ENCODE measurements at places on chromosomes 4 and X.

DNA sequence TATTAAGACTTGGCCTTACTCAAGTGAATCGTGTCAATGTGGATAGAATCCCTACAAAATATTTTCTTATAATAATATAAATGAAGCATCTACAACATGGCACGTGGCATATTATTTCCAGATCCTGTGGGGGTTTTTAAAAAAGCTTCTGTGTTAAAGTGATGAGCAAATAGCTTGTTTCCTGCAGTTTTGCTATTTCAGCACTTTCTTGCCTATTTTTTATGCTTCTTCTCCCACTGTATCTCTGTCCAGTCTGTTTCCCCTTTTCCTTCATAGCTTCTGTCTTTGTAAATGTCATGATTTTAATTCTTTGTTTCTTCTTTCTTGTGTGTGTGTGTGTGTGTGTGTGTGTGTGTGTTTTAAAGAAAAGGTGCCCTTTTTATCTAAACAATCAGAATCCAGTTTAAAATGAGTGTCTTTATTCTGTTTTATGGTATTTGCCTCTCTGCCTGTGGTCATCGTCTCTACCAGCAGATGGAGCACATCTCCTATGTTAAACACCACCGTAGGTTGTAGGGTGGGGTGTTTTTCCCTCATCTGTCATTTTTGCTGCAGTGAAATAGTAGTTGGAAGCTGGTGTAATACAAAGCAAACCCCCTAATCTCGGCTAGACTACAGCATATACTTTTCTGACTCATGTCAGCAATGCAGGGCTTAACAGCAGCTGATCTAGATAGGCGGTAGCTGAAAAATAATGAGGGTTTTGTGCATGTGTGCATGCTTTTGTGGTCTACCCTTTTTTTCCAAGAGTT is 33.1 kb downstream of the FTHL17 start:
- peak; percentile 20 for DNase-seq

GRCh38 chr4:188194421-188194820 is 55.2 kb downstream of the TRIML1 start:
- DNase-seq: no peak

- no peak for DNase-seq
These were observed 55.5 kb upstream of the NYX start for GRCh38 chrX:41391606-41392005.

DNA sequence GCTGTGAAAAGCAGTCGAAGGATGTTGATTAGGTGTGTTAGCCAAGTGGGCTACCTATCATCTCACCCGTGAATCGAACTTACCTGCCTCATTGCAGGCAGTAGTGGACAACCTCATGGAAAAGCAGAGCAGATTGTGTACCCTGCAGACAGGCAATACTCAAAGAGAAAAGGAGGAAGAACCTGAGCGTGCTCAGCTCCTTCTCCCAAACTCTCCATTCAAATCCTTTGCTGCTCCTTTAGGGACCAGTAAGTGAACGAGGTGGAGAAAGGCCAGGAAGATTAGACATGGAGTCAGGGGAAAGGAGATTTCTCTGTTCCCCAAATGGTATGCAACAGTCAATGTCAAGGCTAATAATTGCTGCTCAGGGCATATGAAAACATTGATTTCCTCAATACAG is 45.2 kb upstream of the ELF2 start:
- DNase-seq: no peak

DNA sequence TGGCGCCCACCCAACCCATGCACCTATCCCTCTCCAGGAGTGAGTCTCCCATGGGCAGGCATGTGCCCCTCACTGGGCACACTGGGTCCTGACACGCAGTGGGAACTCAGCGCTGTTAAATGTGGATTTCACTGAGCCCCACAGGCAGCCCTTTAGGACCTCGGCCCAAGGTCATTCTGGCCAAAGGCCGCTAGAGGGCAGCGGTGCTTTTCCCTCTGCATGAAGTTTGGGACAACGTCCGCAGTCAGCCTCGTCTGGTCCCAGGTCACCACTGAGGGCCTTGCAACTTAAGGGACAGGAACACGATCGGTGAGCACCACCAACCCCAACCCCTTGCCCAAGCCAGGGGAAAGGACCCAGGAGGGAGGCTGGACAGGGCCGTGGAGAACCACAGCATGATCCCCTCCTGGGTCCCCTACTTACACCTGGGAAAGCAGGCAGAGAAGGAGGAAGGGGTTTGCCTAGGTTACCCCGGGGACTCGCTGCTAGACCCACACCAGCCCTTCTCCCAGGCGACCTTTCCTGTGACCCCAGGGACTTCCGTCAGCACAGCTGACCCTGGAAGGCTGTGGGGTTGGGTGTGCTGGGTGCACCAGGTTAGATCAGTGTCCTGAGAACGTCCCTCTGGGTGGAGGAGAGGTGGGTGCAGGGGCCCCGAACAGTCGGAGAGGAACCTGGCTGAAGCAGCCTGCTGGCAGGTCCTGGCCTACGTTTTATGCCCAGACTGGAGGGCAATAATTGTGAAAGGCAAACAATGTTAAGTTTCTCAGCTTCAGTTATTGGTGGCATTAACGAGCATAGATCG is 24.0 kb downstream of the CYTL1 start:
- DNase-seq: peak; percentile 44

DNA sequence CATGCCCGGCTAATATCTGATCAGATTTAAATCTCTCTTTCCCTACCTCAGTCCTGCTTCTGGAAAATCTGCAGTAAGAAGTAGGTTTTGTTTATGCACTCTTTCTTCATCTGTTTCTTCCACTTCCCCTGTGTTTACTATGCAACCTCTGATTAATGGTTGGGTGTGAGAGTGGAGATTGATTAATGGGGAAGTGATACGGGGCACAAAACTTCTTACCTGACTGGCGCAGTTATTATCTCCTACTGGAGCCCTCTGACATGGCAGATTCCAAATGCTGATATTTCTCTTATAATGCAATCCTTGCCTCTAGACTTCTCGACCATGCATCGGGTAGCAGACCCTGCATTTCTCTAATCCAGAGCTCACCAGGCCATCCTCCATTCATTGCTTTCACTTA is 60.2 kb upstream of the HPGD start:
- DNase-seq: no peak

- DNase-seq: peak; percentile 54
These were observed 141.8 kb upstream of the PCDH18 start for GRCh38 chr4:137674066-137674465.

- no peak for DNase-seq
These were observed 16.1 kb upstream of the KLB start for GRCh38 chr4:39390603-39391002.

GRCh38 chr4:48968814-48969213 is 17.3 kb upstream of the CWH43 start:
- peak; percentile 75 for DNase-seq

- no peak for DNase-seq
These were observed 194.8 kb upstream of the FAT1 start for GRCh38 chr4:186918466-186918865.

- DNase-seq: no peak
These were observed 602.5 kb downstream of the KCTD8 start for GRCh38 chr4:43846111-43846587.

DNA sequence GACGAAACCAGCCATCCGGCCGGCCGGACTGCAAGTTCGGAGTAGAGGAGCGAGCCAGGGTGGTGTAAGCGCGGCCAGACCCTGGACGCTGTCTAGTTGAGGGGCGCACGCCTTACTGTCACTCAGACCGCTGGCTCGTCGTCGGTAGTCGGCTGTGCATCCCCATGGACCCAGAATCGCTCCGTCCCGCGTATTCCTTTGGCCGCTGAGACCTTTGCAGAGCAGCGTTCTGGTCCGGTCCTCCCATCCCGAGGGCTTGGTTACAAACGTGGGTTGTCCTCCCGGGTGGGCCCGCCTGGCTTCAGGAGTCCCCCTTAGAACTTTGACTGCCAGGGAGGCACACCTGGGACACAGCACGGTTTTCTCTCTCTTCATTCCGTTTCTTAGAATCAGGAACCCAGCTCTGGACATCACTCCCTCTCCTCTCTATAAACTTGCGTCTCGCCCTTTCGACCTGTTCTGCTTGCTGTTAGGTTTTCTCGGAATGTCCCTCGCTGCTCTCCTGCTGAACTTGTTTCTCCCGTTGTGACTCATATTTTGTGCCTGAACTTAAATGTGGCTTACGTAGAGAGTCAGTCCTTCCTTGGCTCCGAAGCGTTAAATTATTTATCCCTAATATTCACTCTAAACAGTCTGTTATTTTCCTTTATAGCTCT is 672 bp downstream of the PGM2 start:
- DNase-seq: peak; percentile 63

DNA sequence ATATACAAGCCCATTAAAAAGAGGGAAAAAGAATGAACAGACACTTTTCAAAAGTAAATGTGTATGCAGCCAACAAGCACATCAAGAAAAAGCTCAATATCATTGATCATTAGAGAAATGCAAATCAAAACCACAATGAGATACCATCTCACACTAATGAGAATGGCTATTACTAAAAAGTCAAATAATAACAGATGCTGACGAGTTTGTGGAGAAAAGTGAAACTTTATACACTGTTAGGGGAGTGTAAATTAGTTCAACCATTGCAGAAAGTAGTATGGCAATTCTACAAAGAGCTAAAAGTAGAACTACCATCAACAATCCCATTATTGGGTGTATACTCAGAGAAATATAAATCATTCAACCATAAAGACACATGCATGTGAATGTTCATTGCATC is 203.0 kb downstream of the ARAP2 start:
- no peak for DNase-seq

DNA sequence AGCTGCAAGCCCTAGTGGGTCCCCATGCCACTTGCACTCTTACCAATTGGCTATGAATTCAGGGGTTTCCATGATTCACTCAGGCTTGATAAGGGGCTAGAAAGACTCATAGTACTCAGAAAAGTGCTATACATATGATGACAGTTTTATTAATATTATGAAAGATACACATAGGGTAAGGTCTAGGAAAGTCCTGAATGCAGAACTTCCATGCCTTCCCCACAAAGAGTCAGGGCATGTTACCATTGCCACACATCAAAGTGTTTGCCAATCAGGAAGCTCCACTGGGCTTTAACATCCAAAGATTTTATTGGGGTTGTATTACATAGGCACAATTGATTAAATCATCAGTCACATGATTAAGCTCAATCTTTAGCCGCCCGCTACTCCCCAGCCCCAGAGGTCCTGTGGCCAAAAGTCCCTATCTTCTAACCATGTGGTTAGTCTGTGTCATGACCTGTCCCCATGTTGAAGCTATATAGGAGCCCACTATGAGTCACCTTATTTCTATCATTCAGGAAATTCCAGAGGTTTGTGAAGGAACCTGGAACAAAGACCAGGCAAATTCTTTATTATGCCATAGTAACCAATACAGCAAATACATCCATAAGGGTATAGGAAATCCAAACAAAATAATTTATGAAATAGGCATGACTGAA is 635.6 kb downstream of the STPG2 start:
- no peak for DNase-seq

DNA sequence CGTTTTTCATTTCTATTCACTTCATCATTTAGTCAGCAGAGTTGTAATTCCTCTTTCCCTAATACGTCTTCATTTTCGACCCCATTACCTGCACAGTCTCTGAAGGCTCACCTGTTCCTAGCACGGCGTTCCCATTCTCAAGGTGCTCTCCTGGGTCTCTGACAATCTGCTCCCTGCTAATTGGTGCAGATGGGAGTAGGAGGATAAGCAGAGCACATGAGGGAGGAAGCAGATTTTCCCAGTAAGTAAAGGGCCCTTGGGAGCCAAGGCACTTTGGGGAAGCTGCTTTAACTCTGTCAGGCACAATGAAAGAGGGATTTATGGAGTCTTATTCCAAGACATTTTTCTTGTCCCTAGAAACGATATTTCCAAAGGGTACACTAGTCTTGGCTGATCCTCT is 466.4 kb downstream of the STIM2 start:
- DNase-seq: no peak

- DNase-seq: no peak
These were observed 142.9 kb downstream of the PCDH7 start for GRCh38 chr4:30863021-30863420.

DNA sequence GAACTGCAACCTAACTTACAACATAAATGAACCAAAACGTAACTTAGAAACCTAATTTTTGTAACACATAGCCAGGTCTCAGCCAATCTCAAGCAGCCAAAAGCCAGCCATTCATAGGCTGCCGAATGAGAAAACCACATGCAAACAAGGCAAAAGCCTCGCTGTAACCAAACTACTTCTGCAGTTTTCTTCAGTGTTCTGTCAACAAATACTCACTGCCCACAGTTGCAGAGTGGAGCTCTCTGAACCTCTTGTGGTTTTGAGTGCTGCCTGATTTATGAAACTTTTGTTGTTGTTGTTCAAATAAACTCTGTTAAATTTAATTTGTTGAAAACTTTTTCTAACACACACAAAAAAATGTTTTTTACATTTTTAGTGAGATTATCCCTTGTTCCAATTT is 251.2 kb downstream of the PAPSS1 start:
- no peak for DNase-seq

DNA sequence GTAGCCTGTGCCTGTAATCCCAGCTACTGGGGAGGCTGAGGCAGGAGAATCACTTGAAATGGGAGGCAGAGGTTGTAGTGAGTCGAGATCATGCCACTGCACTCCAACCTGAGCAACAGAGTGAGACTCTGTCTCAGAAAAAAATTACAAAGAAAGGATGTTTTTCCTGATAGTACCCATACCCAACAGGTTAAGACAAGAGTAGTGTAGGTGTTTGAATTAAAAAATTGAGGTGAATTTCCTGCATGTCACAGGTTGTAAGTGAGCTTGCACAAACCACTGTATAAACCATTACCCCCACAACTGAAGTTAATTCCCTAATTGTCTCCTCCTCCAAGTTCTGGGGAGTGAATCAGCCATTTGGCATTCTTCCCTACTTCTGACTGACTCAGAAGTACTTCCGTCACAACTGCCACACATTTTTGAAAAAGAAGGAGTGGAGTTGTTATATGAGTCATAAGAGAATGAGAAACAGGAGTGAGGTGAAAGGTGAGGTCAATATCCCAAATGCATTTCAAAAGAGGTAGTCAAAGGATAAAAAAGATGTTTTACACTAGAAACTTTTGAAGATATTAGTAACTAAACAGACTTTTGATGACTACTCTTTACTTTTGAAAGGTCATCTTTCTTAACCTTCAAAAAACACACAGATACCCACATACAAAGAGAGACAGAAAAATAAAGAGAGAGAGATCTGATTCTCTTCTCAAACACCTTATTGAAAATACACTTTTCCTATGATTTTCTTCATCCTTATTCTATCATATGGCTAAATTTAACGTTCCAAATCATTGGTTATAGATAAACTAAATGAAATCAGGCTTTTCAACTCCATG is 134.5 kb downstream of the BTC start:
- DNase-seq: peak; percentile 97

DNA sequence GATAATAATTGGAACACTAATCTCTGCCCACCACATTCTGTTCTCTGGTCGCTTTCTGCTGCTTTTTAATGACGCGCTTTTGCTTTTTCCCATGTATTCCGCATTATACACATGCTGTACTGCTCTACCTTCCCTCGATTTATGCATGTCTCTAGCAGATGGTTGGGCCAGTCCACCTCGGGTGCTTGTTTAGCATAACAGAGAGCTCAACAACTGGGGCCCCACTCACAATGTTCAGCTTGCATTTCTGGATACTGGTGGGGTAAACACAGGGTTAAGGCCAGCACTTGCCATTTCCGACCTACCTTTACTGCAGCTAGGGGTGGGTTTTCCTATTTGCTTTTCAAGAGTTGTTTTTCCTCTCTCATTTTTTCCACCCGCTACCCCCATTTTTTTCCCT is 255.8 kb downstream of the SOX3 start:
- DNase-seq: no peak
